ENCODE measurements at places on chromosomes 1 and 21.

- DNase-seq: peak; percentile 62
These were observed 46.8 kb upstream of the A3GALT2 start for GRCh38 chr1:33367485-33368405.

GRCh38 chr1:180920702-180921101 is 8.0 kb downstream of the KIAA1614 start:
- no peak for DNase-seq

- no peak for DNase-seq
These were observed 75.0 kb downstream of the PBX1 start for GRCh38 chr1:164633997-164634396.

GRCh38 chr1:237166593-237167101 is 124.7 kb downstream of the RYR2 start:
- DNase-seq: no peak

- no peak for DNase-seq
These were observed 32.3 kb downstream of the RCAN1 start for GRCh38 chr21:34582506-34583150.

DNA sequence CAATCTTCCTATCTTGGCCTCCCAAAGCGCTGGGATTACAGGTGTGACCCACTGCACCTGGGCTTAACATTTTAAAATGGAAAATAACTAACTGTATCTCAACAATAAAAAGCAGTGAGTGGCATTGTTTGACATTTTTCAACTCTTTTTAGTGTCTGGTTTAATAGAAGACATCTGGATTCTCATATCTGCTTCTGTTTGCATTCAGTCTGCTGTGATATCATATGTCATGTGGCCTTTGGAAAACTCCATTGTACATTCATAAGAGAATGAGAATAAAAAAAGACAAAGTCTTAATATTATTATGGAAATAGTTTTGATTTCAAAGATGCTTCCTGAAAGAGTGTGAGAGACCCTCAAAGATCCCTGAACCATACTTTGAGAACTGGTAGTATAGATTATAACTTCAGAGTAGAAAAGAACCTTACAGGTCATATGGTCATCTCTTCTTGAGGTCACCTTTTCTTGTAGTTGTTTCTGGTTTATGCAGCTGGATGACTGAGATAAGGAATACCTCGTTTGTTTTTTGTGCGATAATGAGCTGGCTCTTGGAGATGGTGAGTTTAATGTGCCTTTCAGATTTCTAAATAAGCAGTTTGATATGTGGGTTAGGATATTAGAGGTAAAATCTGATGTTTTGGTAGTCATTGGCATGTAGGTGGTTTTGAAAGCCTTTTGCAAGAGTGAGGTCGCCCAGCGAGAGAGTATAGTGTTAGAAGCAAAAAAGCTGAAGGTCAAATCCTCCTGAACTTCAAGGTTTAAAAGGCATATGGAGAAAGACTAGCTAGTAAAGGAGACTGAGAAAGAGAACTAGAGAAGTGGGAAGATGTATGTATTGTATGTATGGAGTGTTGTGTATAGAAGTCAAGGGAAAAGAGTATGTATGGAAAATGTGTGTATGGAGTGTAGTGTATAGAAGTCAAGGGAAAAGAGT is 17.2 kb downstream of the CEP350 start:
- no peak for DNase-seq

DNA sequence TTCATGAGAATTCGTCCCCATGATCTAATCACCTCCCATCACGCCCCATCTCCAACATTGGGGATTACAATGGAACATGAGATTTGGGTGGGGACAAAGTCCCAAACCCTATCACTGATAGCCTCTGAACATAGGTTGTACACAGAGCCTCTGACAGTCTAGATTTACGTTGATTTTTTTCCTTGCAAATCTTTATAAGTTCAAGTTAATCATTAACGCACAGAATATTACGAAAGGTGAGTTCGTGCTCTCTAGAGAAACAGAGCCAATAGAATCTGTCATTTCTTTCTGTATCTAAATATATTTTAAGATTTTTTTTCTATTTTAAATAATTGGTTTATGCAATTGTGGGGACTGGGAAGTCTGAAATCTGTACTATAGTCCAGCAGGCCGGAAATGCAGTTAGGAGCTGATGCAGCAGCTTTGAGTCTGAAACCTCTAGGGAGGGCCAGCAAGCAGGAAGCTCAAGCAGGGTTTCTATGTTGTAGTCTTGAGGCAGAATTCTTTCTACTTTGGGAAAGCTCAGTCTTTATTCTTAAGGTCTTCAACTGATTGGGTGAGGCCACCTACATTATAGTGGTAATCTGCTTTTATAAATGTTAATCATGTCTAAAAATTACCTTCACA is 61.0 kb downstream of the SELENOF start:
- no peak for DNase-seq

GRCh38 chr1:23522244-23522982 is 8.6 kb downstream of the E2F2 start:
- no peak for DNase-seq

GRCh38 chr21:29342363-29342957 is 43.7 kb downstream of the BACH1 start:
- DNase-seq: peak; percentile 3

- no peak for DNase-seq
These were observed 12.1 kb downstream of the ADARB1 start for GRCh38 chr21:45086337-45086958.

- DNase-seq: no peak
These were observed 18.7 kb upstream of the BLACAT1 start for GRCh38 chr1:205474571-205474970.

DNA sequence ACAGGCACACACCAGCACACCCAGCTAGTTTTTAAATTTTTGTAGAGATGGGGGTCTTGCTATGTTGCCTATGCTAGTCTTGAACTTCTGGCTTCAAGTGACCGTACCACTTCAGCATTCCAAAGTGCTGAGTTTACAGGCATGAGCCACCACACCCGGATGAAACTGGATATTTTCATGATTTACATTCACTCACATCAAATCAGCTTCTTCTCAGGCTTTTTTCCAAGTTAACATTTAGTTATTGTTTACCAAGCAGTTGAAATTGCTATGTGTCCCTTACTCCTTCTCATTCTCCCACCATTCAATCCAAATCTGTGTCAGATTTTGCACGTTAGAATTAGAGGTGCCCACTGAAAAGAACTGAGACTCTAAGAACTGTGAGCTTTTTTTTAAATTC is 18.4 kb downstream of the RIT1 start:
- no peak for DNase-seq

DNA sequence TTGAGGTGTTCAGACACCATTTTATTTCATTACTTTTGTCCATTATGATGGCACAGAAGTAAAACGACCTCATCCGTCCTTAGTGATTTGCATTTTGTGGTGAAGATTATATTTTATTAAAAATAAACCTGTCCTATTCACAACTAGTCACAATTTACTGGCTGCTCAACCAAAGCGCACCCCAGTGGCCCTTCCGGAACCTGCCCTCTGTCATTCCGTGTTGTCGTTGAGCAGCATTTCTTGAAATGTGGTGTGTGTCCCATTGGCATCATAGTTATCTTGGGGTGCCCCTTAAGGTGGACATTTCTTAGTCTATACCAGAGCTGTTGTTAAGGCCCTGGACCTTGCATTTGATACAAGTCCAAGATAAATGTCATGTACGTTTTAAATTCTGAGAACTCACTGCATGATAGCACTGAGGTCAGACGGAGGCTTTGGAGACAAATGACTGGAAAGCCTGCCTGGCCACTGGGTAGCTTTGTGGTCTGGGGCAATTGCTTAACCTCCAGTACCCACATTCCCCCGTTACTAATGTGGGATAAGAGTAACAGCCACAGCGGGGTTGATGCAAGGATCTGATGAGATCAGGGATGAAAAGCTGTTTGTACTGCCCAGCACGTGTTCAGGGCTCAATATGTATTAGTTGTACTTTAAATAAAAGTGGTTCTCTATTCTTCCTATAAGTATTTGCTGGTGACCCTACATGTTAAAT is 36.2 kb downstream of the BACH1 start:
- DNase-seq: no peak

- DNase-seq: no peak
These were observed 2.0 kb downstream of the COL24A1 start for GRCh38 chr1:86154571-86155050.

DNA sequence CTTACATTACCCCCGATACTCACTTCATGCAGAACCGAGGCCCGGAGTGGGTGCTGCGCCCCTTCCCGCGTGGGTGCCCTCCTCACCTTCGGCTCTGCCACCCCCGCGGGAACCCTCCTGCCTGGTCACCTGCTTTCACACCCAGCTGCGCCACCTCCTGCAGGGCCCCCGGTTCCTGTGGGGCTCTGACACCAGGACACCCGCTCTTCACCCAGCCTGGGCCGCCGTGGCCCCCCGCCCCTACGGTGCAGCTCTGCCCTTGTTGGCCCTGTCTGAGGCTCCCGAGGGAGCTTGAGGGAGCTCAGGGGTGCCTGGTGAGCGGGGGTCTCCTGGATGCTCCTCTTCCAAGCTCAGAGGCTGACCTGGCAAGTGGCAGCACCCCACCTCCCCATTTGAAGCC is 19.0 kb downstream of the RRP1 start:
- DNase-seq: no peak

DNA sequence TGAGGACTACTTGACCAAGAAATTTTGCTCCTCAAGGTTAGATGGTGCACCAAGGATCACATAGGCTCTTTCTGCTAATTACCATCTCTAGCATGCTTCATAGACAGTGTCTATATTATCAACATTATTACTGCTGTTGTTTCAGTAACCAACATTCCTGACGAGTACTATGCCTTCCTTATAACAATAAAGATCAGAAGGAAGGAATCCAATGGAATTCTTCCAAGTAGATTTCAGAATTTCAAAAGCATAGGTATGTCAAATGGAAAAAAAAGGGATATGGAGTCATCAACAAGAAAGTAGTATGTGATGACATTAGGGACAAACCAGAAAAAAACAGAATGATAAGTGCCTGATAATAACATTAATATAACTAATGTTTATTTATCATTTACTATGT is 39.6 kb upstream of the LPGAT1 start:
- no peak for DNase-seq

DNA sequence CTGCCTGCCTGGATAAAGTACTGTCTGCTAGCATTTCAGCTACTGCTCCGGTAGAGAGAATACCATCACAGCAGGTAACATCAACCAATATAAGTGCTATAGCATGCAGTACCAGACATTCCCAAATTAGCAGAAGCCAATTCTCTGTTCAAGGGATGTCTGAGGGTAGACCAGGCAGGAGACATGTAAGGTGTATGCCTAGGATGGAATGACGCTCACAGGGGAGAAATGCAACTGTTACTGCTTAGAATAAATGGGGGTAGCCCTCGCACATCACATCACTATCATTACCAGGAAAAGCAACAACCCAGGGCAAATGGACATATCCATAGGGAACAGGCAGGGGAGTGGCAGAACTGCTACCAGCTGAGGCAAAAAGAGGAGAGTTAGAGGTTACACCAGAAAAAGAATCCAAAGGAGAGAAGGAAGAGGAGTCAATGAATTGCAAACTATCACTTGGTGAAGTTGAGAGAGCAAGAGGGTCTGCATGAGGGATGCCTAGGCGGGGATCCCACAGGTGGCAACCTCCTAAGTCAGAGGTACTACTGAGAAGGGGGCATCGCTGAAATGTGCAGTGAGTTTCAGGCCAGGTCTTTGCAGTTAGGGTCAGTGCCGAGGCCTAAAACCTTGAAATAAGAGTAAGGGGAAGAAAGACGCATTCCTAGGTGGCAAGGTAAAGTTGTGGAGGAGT is 1.1 kb downstream of the UBE2Q1 start:
- DNase-seq: no peak

GRCh38 chr1:182633657-182634281 is 29.6 kb upstream of the RGS16 start:
- no peak for DNase-seq
